ENCODE measurements at places on chromosomes 1 and 21. TPM values are rescaled to one million over a fixed set of nuclear protein-coding genes. Genes with fewer than 3 reads are reported as not detected.

Gene PDC
- total RNA-seq = not detected

DNA sequence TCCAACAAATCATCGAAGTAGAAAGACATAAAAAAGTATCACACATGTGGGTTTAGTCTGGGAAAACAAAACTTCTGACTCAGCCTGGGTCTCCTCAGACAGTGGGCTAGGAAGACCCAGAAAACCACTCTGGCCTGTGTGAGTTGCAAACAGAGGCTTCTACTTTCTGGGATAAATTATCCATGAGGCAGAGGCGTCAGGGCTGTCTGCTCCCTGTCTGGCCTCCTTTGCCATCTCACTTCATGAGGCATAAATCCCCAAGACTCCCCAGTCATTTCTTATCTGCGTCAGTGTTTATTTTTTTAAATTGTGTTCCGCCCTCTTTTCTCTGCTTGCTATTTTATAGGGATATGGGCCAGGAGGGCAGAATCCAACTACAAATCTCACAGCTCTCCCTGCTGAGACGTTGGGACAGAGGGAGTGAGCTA is 80.6 kb upstream of the TRABD2B start:
- DNase-seq = no peak

Gene CRP
- total RNA-seq = not detected

DNA sequence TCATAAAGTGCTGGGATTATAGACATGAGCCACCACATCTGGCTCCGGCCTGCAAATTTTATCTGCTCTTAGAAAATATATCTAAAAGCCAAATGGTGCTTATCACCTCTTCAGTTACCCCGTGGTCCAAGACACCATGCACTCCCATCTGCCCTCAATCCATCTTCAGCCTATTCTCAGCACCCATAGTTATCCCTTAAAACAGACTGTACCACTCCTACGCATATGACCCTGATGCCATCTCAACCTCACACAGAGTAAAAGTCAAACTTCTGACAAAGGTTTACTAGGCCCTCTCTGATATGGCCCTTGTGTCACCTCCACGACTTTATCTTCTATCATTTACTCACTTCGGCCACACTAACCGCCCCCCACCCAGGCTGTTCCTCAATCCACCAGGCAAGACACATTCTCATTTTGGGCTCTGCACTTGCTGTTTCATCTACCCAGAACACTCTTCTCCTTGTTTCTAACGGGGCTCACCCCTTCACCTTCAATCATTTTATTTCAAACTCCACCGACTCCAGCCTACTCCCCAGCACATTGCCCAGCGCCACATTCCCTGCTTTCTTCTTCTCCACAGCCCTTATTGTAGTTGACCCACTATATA is 33.0 kb downstream of the USP48 start:
- DNase-seq = no peak

Gene RNF186
- not detected for total RNA-seq

Gene NID1
- total RNA-seq = not detected

- DNase-seq = no peak
Observed at GRCh38 chr1:179016706-179017382, 8.8 kb upstream of the FAM20B start.

DNA sequence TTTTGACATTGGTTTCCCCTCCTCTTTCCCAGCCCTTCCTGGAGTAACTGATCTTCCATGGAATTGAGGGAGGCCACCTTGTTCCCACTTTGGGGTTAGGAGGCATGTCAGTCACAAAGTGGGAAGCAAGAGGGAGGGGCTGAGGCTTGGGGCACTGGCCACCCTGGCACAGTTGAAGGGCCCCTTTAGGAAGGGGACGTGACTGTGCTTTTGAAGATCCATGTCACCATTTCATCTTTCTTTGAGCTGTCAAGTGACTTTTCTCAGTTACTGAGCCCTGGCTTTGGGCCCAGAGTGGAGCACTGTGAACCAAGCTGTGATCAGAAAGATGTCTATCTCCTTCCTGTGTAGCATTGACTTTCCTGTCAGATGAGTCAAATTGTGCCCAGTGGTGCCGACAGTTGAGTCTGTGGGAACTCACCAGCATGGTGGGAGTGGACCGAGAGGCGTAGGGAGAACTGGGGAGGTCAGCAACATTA is 38.5 kb upstream of the TDRD10 start:
- peak; percentile 84 for DNase-seq

- DNase-seq = no peak
Observed at GRCh38 chr1:221234791-221235190, 355.5 kb downstream of the HLX start.

- no peak for DNase-seq
Observed at GRCh38 chr1:225769687-225770086, 7.9 kb upstream of the SRP9 start.

DNA sequence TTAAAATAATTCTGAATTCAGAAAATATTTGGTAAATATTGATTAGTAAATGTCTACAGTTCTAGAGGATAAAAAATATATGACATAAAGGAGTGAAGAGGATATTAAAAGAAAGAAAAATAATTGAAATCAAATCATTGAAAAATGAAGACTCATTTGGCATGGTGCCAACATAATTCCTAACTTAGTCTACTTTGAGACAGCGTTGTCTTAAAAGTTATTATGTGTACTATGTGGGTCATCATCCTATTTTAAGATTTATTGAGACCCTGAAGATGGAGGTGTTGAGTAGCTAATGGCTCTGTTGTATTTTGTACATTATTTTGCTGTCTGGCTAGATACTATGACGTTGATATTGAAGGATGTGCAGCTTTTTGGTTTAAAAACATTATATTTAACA is 156.7 kb upstream of the PTGFR start:
- no peak for DNase-seq

Gene DLGAP3
- 0.73 TPM for total RNA-seq

Gene CYP4B1
- total RNA-seq = not detected
